ENCODE measurements at places on chromosomes 2 and 18.

- no peak for DNase-seq
These were observed 165.5 kb downstream of the TMEM247 start for GRCh38 chr2:46644690-46645385.

DNA sequence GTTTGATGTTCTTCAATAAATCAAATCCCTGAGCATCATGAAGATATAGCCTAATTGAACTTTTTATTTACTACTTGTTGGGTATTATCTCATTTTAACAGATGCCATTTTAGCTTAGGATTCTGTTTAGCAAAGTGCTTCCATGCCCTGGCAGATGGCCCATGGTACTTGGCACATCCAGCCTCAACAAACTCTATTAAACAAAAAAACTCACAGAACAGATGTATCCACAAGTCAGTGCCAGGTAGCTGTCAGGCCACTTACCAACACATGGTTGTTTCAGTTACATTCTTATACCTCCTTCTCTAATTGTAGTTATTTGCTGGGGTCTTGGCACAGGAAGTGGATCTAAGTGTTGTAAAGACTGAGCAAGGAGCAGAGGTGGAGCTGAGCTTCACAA is 29.6 kb downstream of the GAD1 start:
- no peak for DNase-seq

DNA sequence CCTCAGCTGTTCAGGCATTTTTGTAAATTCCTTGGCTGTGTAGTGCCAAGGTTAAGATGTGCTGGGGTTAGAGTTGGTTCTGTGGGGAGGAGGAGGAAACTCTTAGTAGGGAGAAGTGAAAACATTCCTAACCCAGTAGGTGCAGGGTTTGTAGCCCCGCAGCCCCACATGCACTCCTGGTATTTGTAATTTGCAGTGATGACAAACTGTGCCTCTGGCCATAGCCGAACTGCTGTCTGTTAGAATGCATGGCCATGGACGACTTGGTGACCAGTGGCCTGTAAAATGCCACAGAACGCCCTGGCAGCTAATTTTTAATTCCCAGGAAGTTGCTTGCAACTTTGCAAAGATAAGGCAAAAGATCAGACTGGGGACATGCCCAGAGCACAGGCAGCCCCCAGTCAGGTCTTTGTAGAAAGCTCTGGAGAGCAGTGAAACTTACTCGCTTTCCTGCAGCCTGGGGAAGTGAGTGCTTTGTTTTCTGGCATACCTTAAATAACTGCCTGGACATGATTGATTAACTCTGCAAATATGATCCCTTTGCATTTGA is 38.4 kb downstream of the LYPD6B start:
- no peak for DNase-seq

DNA sequence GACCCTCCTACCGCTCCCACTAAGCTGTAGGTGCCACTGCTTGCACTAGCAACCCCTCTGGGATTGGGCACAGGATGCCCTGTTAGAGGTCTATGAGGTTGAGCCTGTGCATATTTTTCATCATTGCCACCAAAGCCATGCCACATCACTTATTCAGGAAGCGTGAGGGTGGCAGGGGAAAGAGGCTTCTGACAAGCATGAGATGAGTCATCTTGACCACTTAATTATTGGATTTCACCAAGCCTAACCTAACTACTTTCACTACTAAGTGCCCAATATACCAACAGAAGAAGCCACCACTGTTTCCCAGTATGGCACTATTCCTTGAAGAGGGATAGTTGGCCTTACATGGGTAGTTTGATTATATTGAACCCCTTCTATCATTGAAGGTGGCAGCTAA is 181.3 kb upstream of the EPHA4 start:
- DNase-seq = no peak

DNA sequence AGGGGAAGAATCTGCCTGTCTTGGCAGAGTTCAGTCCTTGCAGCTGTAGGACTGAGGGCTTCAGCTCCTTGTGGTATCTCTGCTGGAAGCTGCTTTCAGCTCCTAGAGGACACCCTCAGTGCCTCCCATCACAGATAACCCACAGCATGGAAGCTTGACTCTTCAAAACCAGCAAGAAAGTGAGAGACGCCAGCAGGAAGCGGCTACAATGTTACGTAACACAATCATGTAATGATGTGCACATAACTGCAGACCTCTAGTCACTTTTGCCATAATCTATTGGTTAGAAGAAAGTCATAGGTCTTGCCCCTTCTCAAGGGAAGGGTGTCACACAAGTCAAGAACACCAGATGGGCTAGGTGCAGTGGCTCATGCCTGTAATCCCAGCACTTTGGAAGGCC is 69.1 kb upstream of the AFF3 start:
- DNase-seq = no peak

- DNase-seq = peak; percentile 63
These were observed 37.5 kb downstream of the CMPK2 start for GRCh38 chr2:6828299-6828584.

DNA sequence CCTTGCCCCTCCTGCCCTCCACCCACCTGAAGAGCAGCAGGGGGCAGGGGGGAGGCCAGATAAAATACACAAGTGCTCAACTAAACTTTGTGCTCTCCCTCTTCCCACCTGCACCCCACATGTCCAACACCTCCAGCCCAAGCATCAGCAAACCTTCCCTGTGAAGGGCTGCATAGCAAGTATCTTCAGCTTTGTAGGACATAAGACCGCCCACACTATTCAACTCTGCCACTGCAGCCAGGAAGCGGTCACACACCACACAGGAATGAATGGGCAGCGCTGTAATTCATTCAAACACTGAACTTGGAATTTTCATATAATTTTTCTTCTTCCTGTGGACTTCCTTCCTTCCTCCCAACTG is 27.5 kb downstream of the TFCP2L1 start:
- DNase-seq = no peak

Measured in Jurkat, Clone E6-1 (cell line).